HEK293T (cell line): ENCODE measurements at places on chromosomes 4 and X.

GRCh38 chr4:100269446-100269845 is 79.2 kb upstream of the DDIT4L start:
- no peak for DNase-seq

GRCh38 chr4:182888891-182889290 is 28.3 kb downstream of the DCTD start:
- no peak for DNase-seq

- DNase-seq: no peak
Measured at GRCh38 chr4:1567808-1568581, 116.1 kb downstream of the FAM53A start.

DNA sequence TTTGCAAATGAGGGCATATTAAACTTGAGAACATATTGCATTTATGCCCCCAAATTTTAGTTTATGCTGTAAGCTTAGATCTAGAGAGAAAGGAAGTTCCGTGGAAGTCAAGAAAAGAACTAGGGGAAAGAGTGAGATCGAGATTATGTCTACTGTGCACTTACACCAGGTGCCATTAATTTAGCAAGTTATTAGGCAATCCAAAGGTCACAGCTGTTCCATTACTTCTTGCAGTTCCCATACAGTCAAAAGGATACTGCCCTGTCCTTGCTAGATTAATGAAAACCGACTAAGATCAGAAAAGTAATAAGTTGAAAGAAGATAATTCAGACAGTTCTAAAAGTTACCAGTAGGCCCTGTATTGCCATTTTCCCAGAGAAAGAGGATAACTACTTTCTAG is 49.3 kb upstream of the SLC7A11 start:
- DNase-seq: no peak

GRCh38 chr4:85744950-85745349 is 270.0 kb downstream of the ARHGAP24 start:
- DNase-seq: peak; percentile 9

GRCh38 chr4:80022282-80022681 is 50.7 kb downstream of the ANTXR2 start:
- no peak for DNase-seq

- DNase-seq: no peak
Measured at GRCh38 chrX:123215397-123216089, 31.5 kb downstream of the GRIA3 start.

- DNase-seq: no peak
Measured at GRCh38 chr4:3679851-3680311, 86.3 kb upstream of the ADRA2C start.

DNA sequence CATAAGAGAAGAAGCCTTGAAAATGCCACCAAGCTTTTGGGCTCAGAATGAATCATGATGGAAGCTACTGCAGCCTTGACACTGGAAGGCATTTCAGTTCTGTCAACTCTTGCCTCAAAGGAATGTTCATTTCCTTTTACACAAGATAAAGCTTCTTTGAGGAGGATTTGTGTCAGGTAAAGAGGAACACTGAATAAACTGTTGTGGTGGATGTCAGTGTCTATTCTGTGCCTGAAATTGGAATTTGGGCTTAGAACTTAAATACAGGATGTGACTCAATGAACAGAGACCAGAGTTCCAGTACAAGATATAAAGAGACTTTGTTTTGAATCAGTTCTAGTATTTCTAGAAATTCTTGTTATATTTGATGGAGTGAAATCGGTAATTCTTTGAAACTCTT is 313.2 kb downstream of the PACRGL start:
- DNase-seq: no peak

GRCh38 chr4:186557486-186557885 is 2.1 kb upstream of the MTNR1A start:
- no peak for DNase-seq

GRCh38 chr4:23033796-23034195 is 341.1 kb downstream of the GBA3 start:
- DNase-seq: no peak

DNA sequence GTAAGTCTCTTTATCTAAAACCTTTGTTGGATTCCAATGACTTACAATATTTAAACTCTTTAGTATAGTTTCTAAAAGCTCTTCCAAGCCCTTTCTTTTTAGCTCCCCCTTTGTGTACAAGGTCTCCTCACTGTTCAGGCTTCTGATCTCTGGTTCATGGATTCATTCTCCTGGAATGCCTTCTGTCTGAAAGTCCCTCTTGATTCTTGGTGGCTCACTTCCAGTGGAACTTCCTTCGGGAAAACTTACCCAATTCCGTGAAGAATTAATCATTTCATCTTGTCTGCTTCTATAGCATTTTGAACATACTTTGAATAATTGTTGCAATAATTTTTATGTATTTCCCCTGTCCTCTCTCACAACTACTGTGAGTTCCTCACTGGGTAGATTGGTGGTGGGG is 3.6 kb downstream of the ARHGAP24 start:
- DNase-seq: no peak

DNA sequence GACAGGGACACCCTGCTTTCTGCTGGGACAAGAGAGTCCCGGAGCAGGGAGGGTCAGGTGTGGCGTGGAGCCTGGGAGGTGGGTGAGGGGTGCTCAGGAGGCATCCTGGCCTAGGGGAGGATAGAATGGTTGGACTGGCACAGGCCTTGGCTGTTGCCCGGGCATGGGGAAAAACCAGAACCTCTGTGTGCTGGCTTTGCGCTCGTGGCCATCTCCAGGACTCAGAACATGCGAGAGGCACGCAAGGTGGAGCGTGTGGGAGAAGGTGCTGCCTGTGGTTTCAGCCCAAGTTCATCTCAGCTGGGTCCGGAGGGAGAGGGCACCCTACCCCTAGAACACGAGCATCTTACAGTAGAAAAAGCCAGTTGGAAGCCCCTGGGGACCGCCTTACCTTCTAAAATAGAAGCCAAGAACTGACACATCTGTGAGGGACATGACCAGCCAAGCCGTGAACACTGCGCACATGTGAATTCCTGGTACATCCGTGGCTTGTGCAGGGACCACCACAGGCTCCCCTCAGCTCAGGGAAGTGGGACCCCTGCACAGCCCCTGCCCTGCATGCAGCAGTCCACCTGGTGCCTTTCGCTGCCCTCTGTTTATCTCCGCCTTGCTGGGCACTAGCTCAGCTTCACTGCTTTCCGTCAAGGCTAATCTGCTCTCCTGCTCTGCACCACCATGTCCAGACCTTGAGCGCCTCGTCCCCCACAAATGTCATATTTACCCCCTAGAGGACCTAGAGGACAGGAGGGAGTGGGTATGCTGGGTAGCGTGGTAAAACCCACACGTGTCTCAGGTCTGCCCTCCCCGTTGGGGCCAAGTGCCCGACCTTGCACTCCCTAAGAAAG is 13.5 kb downstream of the MSANTD1 start:
- DNase-seq: no peak

- DNase-seq: peak; percentile 50
Measured at GRCh38 chr4:73620115-73620792, at the start of gene RASSF6. Gene RASSF6 (minus strand): TSS chr4:73620436. CDS start chr4:73611795, 8,641 bp downstream.

DNA sequence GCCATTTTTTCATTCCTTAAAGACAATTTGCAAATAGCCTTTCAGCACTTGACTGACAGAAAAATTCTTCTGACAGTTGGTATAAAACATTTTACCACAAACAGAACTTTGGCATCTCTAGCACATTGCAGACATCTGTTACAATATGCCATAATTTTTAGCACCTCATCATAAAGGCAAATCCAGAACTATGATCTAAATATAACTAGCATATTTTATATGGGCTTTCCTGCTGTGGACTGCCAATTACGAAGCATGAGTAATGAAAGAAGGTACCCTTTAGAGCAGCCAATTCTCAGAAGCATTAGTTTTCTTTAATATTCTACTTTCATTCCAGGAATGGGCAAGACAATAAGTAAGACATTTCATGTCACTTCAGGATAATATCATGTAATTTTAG is 647.4 kb upstream of the GALNT7 start:
- no peak for DNase-seq

- DNase-seq: no peak
Measured at GRCh38 chr4:85573270-85573669, 98.3 kb downstream of the ARHGAP24 start.

- DNase-seq: no peak
Measured at GRCh38 chrX:1162119-1162916, 50.1 kb downstream of the CRLF2 start.

DNA sequence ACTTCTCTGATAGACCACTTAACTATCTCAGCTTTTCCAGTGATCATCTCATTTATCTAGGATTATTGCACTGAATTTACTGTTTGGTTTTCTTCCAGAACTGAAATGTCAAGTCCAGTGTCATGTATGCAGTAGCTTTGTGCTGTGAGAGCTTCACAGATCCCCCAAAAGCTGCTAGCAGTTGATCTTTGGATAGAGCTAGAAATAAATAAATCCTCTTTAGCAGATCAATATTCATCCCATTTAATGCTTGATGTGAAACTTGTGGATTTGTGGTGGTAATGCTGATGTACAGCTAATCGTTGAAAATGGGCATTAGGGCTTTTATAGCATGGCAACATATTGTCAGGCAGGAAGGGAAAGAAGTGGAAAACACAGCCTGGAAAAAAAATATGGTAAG is 509.6 kb upstream of the FAM241A start:
- DNase-seq: no peak

DNA sequence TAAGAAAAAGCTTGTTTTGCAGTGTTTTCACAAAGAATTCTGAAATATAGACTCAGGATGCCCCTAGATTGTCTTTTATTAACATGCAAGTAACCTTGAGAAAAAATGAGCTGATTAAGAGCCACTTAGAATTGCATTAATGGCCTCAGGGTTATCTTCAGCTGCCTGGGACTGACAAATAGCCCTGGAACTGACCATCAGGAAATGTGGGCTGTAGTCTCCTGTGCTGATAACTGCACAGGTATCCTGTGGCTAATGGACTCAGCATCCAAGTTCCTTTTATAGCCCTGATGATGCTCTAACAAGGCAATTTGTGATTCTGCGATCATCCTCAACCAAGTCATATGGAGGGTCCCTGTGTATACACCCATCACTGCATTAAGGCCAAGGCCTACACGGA is 17.0 kb downstream of the CA5B start:
- no peak for DNase-seq

- no peak for DNase-seq
Measured at GRCh38 chrX:23901060-23901459, 6.7 kb downstream of the APOO start.

GRCh38 chr4:183636923-183637322 is 22.1 kb downstream of the RWDD4 start:
- no peak for DNase-seq

GRCh38 chr4:107736037-107736436 is 16.0 kb upstream of the PAPSS1 start:
- no peak for DNase-seq

- DNase-seq: no peak
Measured at GRCh38 chrX:121642415-121642814, 595.0 kb downstream of the GLUD2 start.

- DNase-seq: no peak
Measured at GRCh38 chr4:41476310-41476885, 61.6 kb upstream of the LIMCH1 start.

- DNase-seq: no peak
Measured at GRCh38 chr4:106422766-106423165, 54.2 kb upstream of the GIMD1 start.

DNA sequence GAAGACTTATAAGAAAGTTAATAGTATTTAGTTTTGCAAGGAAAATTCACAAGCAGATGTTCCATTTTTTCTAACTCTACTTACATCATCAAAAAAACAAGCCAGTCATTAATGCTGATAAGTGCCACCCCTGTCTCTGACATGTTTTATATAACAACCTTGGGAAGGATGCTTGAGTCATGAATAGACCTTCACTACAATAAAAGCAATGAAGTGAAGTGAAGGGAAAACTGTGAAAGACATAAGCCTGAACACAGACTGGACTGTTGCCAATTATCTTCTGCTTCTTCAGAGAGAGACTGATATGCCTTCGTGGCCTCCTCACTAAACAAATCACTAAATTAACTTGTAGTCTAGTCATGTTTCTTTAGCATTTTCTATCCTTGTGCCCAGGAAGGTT is 353.2 kb downstream of the PDHA2 start:
- DNase-seq: no peak

- DNase-seq: no peak
Measured at GRCh38 chrX:30572004-30572403, 5.6 kb downstream of the TASL start.

GRCh38 chr4:52243367-52243766 is 192.3 kb downstream of the SPATA18 start:
- DNase-seq: no peak

- DNase-seq: no peak
Measured at GRCh38 chr4:116020141-116020722, 906.8 kb upstream of the NDST4 start.

- no peak for DNase-seq
Measured at GRCh38 chr4:53863736-53864365, 200.6 kb downstream of the CHIC2 start.

- no peak for DNase-seq
Measured at GRCh38 chr4:182093935-182094334, 149.3 kb upstream of the TENM3 start.

DNA sequence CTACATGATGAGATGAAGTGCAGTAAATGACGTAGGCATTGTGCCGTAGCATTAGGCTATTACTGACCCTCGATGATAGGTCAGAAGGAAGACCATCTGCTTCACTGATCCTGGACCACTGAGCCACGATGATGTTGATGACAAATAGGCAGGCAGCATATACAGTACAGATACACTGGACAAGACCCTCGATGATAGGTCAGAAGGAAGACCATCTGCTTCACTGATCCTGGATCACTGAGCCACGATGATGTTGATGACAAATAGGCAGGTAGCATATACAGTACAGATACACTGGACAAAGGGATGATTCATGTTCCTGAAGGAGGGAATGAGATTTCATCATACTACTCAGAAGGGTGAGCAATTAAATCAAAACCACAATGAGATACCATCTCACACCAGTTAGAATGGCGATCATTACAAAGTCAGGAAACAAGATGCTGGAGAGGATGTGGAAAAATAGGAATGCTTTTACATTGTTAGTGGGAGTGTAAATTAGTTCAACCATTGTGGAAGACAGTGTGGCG is 50.9 kb downstream of the BEND4 start:
- no peak for DNase-seq

DNA sequence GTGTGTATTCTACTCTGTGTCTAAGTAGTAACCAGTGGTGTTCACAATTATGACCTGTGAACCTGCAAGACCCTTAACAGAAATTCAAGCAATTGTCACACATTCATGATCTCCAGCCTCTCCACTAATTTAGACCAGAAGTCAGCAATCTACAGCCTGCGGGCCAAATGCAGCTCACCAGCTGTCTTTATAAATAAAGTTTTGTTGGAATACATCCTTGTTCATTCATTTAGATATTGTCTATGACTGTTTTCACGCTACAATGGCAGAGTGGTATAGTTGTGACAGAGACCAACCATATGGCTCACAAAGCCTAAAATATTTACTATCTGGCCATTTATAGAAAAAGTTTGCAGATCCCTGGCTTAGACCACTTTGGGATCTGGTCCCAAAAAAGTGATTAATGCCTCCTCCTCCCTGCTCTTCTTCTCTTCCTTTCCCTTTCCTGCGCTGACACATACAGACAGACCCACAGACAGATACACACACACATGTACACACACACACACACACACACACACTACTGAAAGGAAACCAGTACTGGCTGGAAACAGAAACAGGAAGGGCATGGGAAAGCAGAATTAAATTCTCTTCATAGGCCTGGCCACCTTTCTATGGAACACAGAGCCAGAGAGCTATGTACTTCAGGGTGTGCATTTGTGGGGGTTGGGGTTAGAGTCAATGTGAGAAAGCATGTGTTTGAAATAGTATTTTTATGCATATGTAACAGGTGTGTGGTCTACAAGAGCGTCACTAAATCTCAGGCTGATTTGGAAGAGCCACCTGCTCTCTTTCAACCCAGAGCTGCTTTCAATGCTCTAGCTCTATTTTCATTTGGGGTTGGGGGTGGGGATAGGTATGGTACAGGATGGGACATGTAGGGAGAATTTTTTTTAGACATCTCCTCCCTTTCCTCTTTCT is 49.7 kb upstream of the TMEM164 start:
- no peak for DNase-seq
